ENCODE measurements at places on chromosomes 12 and 14. TPM values are rescaled to one million over a fixed set of nuclear protein-coding genes. Genes with fewer than 3 reads are reported as not detected.

- H3K36me3 ChIP-seq, result no peaks in the 10 kb centered on the region
- H3K4me3 ChIP-seq, result no peak overlapping the region
- H3K27me3 ChIP-seq, result peaks cover 9% of the 10 kb centered on the region
- no peak for DNase-seq
These were observed 170.9 kb downstream of the GRIP1 start for GRCh38 chr12:66508025-66508424.

DNA sequence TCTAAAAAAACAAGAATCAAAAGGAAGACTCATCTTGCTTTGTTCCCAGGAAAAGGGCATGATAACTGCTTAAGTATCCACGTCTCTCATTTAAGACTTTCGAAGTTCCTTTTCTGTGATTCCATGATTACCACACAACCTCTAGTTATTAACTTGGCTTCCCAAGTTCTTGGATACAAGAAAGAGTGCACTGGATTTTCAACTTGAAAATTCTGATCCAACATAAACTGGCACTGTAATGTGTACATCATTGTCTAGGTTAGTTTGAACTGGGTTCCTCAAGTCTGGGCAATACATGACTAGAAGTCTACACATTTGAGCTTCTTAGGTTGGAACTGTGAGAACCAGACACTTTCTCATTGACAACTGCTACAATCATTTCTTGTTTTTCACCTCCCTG is 1.6 kb downstream of the KLHL28 start:
- no peak for DNase-seq
- no peak overlapping the region for H3K27ac ChIP-seq
- peak overlapping the region; percentile 72 for H3K4me3 ChIP-seq
- no peaks in the 10 kb centered on the region for H3K27me3 ChIP-seq
- no peaks in the 10 kb centered on the region for H3K36me3 ChIP-seq
- H3K4me1 ChIP-seq, result peaks cover 11% of the 10 kb centered on the region

DNA sequence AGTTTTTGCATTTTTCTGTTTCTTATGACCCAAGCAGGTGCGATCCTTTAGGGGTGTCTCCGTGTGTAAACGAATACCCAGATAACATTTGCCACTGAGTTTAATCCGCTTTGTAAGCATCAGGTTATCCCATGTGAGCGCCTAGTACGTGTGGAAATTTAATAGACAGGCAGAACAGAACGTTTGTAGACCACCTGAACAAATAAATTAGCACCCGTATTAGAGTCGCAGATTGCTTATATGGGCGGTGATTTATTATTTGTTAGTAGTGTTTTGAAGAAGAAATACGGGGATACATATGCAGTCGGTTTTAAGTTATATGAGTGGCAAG is 325 bp downstream of the C12orf60 start:
- peaks cover 15% of the 10 kb centered on the region for H3K4me1 ChIP-seq
- peak overlapping the region; percentile 61 for H3K27ac ChIP-seq
- no peaks in the 10 kb centered on the region for H3K27me3 ChIP-seq
- DNase-seq, result peak; percentile 2
- peaks cover 7% of the 10 kb centered on the region for H3K36me3 ChIP-seq

DNA sequence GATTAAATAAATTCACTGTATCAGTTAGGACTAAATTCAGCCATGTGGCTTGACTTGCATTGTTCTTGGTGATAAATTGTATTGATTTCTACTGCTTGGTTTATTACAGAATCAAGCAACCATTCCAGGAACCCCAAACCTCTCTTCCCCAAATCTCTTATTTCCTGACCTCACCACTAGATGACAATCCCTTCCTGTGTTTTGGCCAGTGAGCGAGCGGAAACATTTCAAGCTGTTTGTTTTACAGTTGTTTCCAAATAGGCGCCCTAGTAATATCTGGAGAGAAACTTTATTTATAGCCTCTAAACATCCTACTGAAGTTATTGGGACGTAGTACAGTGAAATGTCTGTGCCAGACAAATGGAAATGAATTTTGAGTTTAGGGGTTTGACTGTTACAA is 161.1 kb downstream of the SNAPC1 start:
- no peak overlapping the region for H3K4me3 ChIP-seq
- H3K27me3 ChIP-seq, result peaks cover 61% of the 10 kb centered on the region
- no peaks in the 10 kb centered on the region for H3K36me3 ChIP-seq
- no peak overlapping the region for H3K27ac ChIP-seq
- DNase-seq, result no peak

DNA sequence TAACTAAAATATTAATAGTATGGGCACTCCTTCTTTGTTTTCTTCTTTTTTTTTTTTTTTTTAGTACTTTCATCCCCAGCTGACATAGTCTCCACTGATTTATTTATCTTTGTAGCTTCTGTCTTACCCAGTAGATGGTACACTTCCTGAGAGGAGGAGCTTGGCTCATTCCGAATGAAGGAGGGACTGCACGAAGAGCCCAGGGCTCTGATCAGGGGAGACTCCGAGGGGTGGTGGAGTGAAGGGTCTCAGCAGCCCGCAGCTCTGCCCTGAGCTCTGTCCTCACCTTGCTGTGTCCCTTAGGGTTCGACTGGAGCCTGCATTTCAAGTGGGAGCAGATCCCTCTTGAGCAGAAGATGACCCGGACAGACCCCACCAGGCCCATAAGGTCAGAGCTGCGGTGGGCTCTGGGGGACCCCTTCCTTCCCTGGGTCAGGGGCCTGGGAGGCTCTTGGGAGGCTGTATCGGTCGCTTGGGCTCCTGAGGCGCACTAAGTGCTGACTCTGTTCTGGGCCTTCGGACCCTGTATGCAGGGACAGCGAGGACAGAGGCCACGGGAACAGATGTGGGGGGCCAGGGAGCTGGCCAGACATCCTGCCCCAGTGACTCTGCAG is 65.2 kb downstream of the ERH start:
- no peak for DNase-seq
- no peaks in the 10 kb centered on the region for H3K36me3 ChIP-seq
- no peaks in the 10 kb centered on the region for H3K4me1 ChIP-seq
- no peaks in the 10 kb centered on the region for H3K27me3 ChIP-seq

DNA sequence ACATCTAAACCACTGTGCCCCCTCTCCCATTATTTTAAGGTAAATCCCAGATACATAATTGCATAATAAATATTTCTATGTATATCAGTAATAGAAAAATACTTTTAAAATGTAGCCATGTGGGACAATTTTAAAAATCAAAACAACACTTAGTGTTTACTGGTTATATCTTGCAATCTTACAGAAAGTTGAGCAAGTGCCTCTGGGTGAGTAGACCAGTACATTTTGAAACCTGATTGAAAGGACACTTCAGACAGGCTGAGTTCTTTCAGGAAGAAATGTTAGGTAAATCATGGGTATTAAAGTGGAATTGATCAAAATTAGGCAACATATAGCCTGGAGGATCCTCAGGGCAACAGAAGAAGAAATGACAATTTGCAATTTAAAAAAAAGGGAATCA is 7.2 kb downstream of the SLC38A4 start:
- no peaks in the 10 kb centered on the region for H3K27me3 ChIP-seq
- no peaks in the 10 kb centered on the region for H3K4me1 ChIP-seq
- no peak overlapping the region for H3K4me3 ChIP-seq
- DNase-seq, result no peak
- H3K27ac ChIP-seq, result no peak overlapping the region
- no peaks in the 10 kb centered on the region for H3K36me3 ChIP-seq

Gene LBHD2
- not detected for total RNA-seq

Measured in HCT116 (cell line).